ENCODE measurements at places on chromosomes 4 and X. TPM values are rescaled to one million over a fixed set of nuclear protein-coding genes. Genes with fewer than 3 reads are reported as not detected.

DNA sequence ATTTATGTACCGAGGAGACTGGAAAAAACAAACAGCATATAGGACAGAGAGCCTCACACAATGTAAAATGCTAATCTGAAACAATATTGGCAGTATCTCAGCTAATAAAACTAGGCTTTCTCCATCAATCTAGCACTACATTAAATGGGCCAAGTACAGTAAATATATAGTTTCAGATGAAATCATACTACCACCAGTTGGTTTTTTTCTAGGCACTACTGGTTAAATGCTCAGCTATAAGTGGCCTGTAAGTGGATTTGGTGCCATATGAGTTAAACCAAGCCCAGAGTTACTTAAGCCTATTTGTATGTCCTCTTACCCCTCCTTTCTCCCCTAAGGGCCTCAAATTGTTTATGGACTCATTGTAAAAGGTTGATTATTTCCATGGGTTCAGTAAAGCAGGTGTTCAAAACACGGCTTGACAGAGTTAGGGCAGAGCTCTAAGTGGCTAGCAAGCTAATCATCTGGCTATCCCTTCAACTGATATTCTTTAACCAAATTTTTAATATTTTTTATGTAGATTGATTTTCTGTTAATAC, 57.5 kb downstream of the FAM13A start:
- no peaks in the 10 kb centered on the region for H3K4me1 ChIP-seq
- no peak overlapping the region for H3K27ac ChIP-seq
- H3K4me3 ChIP-seq = no peak overlapping the region
- H3K27me3 ChIP-seq = no peaks in the 10 kb centered on the region

The COQ2 gene
- total RNA-seq = 1.2 TPM

DNA sequence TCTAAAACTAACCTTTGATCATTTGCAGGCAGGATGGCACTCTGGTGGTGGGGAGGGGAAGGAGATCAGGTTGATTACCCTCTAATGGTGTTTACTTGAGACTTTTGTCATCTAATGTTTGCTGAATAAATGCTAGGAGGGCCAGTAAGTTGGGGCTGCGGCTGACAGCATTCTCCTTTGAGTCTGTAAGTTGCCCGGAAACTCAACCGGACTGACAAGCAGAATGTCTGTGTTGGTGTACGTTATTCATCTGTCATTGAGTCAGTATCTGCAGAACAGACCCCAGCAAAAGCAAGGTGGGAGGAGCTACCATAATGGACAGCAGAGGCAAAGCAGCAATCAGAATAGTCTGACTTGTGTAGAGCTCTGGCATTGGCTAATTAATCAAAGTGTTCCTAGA, 1210.6 kb upstream of the PABPC4L start:
- no peak overlapping the region for H3K27ac ChIP-seq
- no peak for DNase-seq

DNA sequence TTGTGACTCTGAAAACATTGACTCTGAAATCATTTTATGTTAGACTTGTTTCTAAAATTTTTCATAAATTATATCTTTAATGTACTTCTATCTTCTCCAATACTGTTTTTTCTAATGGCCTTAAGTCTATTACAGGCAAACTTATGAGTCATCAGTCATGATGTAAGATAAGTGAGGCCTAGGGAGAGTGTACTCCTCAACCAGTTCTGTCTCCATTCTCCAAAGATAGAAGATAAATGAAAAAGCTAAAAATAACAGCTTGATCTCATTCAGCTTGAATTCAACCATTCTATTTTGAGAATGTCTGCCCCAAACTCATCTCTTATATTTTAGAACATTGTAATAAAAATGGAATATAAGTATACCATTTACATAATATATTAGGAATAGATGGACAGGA, 34.5 kb downstream of the STBD1 start:
- H3K36me3 ChIP-seq = no peaks in the 10 kb centered on the region
- no peak overlapping the region for H3K4me3 ChIP-seq
- no peaks in the 10 kb centered on the region for H3K27me3 ChIP-seq
- DNase-seq = no peak
- H3K4me1 ChIP-seq = no peaks in the 10 kb centered on the region

- no peaks in the 10 kb centered on the region for H3K36me3 ChIP-seq
- H3K4me1 ChIP-seq = no peaks in the 10 kb centered on the region
- no peak overlapping the region for H3K27ac ChIP-seq
- no peaks in the 10 kb centered on the region for H3K27me3 ChIP-seq
- no peak overlapping the region for H3K4me3 ChIP-seq
- DNase-seq = no peak
Measured at GRCh38 chr4:136383082-136383481, 1149.2 kb downstream of the PCDH18 start.
